ENCODE measurements at places on chromosomes 2 and 18.

- DNase-seq = no peak
Measured at GRCh38 chr18:46429649-46430224, 227.3 kb downstream of the LOXHD1 start.

- DNase-seq = peak; percentile 5
Measured at GRCh38 chr2:37005118-37005868, 39.0 kb upstream of the STRN start.

- DNase-seq = no peak
Measured at GRCh38 chr2:86364894-86365293, 27.5 kb upstream of the REEP1 start.

DNA sequence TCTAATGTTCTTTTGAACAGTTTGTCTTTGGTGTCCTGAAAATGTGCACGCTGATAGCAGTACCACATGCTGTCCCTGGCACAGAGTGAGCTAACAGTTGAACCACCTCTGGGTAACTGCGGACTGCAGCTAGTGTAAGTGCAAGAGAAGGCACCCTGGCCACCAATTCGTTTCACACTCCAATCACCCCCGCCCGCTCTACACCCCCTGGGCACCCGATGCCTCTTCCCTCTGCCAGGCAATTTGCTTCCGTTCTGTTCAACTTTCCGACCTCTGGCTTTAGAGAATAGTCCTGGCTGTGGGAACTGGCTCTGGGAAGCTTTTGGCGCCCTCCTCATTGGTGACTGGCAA, 1.4 kb downstream of the DOCK10 start:
- DNase-seq = peak; percentile 11

GRCh38 chr2:23554054-23554697, 169.2 kb downstream of the KLHL29 start:
- DNase-seq = no peak

GRCh38 chr18:62026586-62026985, 133.8 kb upstream of the RNF152 start:
- DNase-seq = peak; percentile 25

GRCh38 chr2:79830501-79830900, 317.6 kb downstream of the CTNNA2 start:
- no peak for DNase-seq

Measured in urothelium cell line (cell line).